Fibroblast of skin of scalp (primary cell): ENCODE measurements at places on chromosomes 1 and 21.

DNA sequence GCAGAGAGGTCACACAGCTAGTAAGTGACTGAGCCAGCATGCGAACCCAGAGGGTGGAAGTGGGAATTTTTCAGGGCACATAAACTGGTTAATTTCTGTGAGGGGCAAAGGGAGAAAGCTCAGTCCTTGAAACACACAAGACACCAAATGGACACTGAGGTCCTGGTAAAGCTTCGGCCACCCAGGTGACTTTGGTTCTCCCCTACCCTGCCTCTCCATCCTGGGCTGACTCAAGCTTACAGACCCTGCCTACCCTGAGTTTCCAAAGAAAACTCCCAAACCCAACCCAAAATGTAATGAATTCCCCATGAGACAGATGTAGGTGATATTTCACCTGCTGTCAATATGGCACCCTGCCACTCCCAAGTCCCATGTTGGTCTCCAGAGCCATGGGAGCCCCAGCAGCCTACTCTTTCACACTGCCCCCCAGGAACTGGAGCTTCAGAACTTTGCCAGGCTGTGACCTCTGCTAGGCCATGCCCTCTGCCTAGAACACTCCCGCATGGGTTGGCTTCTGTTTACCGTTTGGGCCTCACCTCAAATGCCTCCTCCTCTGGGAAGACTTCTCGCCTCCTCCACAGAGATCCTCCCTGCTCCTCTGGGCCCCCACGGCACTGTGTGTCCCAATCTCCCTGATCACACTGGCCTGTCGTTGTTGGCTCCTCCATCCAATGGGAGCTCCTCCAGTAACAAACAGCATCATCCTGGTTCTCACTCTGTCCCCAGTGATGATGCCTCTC is 3.7 kb upstream of the LRP8 start:
- no peak for DNase-seq

- no peak for DNase-seq
Observed at GRCh38 chr1:241139047-241139446, 218.0 kb downstream of the RGS7 start.

- DNase-seq, result peak; percentile 28
Observed at GRCh38 chr1:231161667-231162296, at the start of gene TRIM67. TRIM67 (plus strand) TSS chr1:231162058; CDS start chr1:231162970, 912 bp downstream.

DNA sequence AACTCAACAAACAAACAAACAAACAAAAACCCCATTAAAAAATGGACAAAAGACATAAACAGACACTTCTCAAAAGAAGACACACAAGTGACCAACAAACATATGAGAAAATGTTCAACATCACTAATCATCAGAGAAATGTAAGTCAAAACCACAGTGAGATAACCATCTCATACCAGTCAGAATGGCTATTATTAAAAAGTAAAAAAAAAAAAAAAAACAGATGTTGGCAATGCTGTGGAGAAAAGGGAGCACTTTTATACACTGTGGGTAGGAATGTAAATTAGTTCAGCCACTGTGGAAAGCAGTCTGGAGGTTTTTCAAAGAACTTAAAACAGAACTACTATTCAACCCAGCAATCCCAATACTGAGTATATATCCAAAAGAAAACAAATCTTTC is 94.7 kb downstream of the PLPP3 start:
- DNase-seq, result no peak

- DNase-seq, result no peak
Observed at GRCh38 chr1:204548265-204548664, 32.1 kb downstream of the MDM4 start.

- peak; percentile 87 for DNase-seq
Observed at GRCh38 chr1:23422241-23422877, 2.2 kb downstream of the TCEA3 start.

- DNase-seq, result no peak
Observed at GRCh38 chr1:5831600-5832335, 160.5 kb downstream of the NPHP4 start.

GRCh38 chr1:35885961-35886558 is 3.1 kb downstream of the AGO1 start:
- DNase-seq, result no peak

DNA sequence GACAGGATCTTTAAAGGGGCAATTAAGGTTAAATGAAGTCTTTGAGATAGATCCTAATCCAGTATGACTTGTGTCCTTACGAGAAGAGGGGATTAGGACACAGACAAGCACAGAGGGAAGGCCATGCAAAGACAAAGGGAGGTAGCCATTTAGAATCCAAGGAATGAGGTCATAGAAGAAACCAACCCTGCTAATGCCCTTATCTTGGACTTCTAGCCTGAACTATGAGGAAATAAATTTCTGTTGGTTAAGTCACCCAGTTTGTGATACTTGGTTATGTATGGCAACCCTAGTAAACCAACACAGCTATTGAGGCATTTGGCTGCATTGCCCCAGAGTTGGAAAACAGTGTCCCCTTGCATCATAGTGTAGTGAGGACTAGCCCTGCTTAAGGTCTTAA is 121.3 kb downstream of the MAST2 start:
- peak; percentile 24 for DNase-seq

DNA sequence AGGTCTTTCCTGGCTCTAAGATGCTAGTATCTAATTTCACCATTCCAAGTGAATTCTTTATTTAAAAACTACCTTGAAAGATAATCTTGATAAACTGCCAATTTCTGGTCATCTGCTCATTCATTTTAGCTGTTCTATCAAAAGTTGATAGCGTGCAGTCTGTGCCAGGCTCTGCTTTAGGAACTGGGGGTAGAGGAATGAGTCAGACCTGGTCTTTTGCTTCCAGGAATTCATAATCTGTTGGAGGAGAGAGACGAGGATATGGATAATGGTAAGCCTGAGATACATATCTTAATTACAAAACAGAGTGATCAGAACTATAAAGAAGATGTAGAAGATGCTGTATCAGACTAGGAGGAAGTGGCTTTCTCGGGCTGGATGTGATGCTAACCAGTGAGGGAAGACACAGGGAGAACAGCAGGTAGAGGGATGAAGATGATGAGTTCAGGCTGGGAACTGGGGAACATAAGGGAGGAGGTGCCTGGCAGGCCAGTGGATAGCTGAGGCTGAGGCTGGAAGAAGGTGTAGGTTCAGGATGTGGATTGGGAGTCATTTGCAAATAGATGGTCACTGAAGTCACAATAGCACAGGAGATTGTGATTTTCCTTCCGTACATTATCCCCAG is 12.3 kb upstream of the PHC2 start:
- peak; percentile 48 for DNase-seq

- DNase-seq, result peak; percentile 57
Observed at GRCh38 chr1:60978421-60979357, 103.7 kb upstream of the NFIA start.

GRCh38 chr1:42679364-42679983 is 2.7 kb upstream of the YBX1 start:
- no peak for DNase-seq

GRCh38 chr1:214761030-214761429 is 158.0 kb downstream of the CENPF start:
- DNase-seq, result no peak

GRCh38 chr1:66317248-66317515 is 216.8 kb upstream of the SGIP1 start:
- no peak for DNase-seq

- DNase-seq, result no peak
Observed at GRCh38 chr1:85334962-85335361, 58.5 kb upstream of the BCL10 start.

GRCh38 chr1:27143401-27143800 is 11.5 kb downstream of the SLC9A1 start:
- DNase-seq, result no peak

GRCh38 chr21:35507181-35507759 is 458.2 kb upstream of the RUNX1 start:
- DNase-seq, result no peak

DNA sequence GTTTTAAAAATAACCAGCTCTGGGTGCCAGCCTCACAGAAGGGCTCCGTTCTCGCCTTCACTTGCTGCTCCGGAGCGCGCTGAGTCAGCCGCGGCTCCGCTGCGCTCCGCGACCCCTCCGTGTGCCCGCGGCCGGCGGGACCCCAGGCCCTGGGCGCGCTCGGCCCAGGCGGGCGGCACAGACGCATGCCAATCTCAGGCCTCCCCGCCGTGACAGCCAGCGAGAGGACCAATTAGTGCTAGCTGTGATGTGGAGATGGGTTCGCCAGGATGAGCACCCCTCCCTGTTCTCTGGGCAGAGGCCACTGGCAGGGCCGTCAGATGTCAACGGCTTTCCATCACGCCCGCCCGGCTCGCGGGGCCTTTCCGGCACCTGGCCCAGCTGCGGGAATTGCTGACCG is 293.8 kb downstream of the SPATA17 start:
- no peak for DNase-seq

- no peak for DNase-seq
Observed at GRCh38 chr1:228012555-228012954, 5.8 kb downstream of the WNT3A start.

DNA sequence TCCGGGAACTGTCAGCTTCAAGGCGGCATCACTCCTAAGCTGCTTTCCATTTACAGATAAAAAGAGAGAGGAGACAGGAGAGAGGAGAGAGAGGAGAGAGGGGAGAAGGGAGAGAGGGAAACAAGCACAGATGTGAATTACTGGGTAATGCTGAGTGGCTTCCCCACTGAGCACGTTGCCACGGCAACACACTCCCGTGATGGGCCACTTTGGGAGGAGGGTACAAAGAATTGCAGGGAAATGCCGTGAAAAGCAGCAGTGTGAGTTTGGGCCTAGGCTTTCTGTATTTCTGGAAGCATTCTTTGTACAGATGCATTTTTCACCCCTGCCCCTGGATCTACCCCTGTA is 128.0 kb upstream of the IRF2BP2 start:
- DNase-seq, result no peak

- DNase-seq, result no peak
Observed at GRCh38 chr1:245255783-245256182, 101.0 kb downstream of the KIF26B start.

DNA sequence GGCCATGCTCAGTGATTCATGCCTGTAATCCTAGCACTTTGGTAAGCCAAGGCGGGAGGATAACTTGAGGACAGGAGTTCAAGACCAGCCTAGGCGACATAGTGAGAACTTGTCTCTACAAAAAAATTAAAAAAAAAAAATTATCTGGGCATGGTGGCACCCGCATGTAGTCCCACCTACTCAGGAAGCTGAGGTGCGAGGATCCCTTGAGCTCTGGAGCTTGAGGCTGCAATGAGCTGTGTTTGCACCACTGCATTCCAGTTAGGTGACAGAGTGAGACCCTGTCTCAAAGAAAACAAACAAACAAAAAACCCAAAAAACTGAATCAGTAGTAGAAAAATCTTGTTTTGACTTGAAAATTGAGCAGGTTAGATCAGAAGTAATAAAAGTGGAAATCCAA is 67.1 kb upstream of the IPO9 start:
- DNase-seq, result no peak

GRCh38 chr1:157135646-157136045 is 2.5 kb downstream of the ETV3 start:
- DNase-seq, result no peak

- DNase-seq, result no peak
Observed at GRCh38 chr1:235098991-235099390, 29.6 kb downstream of the TOMM20 start.

DNA sequence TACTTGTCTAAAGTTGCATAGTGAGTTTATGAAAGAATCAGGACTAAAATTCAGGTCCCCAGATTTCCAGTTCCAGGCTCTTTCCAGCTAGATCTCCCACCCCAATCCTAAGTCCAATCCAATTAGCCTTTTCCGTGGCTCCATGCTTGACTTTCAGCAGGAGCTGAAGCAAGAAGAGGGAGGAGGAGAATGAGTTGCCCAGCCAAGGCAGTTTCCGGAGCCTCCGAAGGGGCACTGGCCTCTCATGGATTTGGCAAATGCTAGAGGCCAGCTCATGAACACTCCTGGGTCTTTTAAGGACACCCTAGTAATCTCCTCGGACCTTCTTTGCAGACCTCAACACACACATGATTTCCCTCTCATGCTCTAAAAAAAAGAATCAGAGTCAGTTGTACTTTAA is 10.5 kb upstream of the LRRC52 start:
- no peak for DNase-seq

- DNase-seq, result peak; percentile 48
Observed at GRCh38 chr1:29912425-29912824, 676.1 kb downstream of the PTPRU start.

GRCh38 chr1:212182171-212182570 is 103.0 kb upstream of the PPP2R5A start:
- no peak for DNase-seq

GRCh38 chr1:68673771-68674170 is 176.9 kb upstream of the DEPDC1 start:
- DNase-seq, result no peak

DNA sequence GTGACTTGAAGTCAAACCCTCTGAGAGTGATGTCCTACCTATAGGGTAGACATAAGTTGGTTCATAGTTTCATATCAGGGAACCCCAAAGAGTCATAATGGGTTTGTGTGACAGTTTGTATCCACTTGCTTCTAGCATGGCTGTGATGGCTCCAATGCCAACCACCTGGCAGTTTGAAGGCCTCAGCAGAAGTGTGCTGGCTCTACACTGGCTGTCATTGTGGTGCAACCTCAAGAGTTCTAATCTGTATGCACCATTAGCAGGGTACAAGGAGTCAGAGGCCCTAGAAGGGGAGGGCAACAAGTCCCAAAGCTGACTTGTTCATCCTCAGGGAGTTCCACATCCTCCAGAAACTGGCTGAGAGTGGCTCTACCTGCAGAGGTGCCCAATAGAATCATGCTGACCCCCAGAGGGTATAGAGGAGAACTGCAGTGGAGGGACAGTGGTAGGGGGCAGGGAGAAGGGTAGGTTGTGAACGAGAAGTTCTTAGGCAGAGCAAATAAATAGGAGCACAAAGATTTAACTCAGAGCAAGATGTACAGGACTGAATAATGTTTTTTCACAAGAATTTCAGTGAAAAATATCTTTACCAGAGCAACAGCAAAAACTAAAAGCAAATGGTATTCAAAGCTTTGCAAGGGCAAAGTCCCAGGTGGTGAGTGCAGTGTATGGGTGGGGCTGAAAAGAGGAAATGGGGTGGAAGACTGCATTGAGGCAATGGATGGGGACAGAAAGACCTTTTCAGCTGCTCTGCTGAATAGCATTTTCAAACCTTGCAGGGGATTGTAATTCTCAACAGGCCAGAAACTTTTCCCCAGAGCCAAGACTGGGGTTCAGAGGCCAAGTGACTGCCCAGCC is 3.2 kb downstream of the FCRL2 start:
- DNase-seq, result no peak

- DNase-seq, result peak; percentile 51
Observed at GRCh38 chr1:59669752-59670312, 144.9 kb upstream of the HOOK1 start.

- DNase-seq, result no peak
Observed at GRCh38 chr1:5424802-5425703, 567.2 kb downstream of the NPHP4 start.

DNA sequence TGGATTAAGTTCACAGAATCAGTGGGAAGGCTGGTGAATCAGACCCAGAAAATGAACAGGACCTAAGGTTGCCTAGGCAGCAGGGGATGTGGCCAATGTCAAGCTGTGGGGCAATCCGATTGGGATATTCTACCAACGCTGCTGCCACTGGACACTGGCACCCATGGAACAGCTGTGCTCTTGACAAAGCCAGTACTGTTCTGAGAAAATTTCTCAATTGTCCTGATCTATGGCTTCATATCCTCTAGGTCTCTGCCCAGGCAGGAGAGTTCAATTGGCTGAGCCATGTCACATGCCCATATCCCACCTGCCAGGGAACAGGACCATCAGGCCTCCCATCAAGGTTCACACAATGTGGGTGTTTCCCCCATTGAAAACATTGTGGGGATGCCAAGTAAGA is 6.2 kb downstream of the TACSTD2 start:
- no peak for DNase-seq
